LHCN-M2 (cell line): ENCODE measurements at places on chromosomes 3 and 15. TPM values are rescaled to one million over a fixed set of nuclear protein-coding genes. Genes with fewer than 3 reads are reported as not detected.

DNA sequence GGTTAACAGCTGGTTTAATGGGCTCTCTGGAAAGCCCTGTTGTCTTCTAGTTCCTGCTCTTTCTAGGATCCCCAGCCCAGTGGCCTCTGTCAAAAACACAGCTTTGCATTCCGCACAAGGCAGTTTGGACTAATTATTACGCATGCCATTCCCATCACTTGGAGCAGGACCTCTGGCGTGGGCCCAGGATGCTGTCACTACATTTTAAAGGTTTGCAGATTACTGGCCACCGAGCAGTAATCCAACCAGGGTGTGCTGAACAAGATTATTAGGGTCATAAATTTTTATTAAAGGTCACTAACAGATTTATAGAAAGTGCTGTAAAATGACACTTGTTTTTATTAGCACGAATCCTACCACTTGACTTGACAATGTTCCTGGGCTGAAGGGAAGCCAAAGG, 143.6 kb upstream of the SLC6A11 start:
- DNase-seq: no peak

- DNase-seq: peak; percentile 95
These were observed 121.0 kb downstream of the GREM1 start for GRCh38 chr15:32838820-32839219.

Gene KCNMB2
- not detected in 2 replicates for total RNA-seq

DNA sequence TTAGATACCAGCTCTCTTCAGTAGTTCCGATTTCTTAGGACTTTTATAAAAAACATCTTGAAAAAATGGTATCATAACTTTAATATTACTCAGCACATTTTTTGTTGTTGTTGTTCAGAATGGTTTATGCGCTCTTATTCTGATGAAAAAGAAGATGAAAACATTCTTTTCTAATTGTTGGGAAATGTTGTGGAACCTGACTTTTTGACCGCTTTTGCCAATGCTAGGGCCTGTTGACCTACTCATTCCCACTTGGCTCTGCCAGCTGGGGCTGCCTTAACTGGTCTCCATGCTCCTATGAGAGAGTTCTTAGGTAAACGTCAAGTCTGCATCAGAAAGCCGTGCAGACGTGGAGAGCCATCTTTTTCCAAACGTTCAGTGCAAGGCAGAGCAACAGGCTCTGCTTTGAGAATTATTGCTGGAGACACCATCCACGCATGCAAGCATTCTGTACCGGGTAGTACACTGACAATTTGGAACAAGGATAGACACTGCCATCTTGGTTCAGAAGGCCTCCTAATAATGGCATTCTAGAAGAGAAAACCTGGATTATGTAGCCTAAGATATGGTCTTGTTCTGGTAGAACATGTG, 176.8 kb downstream of the GHSR start:
- DNase-seq: no peak

Gene LMAN1L
- total RNA-seq: 0.06 TPM in 1 of 2 replicates, not detected in the other

DNA sequence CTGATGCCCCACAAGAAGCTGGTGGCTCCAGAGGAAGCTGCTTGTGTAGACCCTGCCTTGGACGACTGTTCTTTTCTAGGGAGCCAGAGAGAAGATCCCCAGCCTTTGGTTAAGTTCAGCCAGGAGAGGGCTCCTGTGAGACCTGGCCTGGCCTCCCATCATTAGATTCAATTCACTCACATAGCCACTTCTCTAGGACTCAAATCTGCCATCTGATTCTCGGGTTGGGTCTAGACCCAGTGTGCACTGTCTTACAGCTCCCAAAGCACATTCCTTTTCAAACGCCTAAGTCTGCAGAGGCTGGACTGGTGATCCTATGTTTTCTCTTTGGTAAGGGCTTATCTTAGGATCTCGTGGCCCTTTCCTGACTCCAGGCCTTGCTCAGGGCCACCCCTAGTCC, 81.7 kb upstream of the NPHP3 start:
- DNase-seq: peak; percentile 53

DNA sequence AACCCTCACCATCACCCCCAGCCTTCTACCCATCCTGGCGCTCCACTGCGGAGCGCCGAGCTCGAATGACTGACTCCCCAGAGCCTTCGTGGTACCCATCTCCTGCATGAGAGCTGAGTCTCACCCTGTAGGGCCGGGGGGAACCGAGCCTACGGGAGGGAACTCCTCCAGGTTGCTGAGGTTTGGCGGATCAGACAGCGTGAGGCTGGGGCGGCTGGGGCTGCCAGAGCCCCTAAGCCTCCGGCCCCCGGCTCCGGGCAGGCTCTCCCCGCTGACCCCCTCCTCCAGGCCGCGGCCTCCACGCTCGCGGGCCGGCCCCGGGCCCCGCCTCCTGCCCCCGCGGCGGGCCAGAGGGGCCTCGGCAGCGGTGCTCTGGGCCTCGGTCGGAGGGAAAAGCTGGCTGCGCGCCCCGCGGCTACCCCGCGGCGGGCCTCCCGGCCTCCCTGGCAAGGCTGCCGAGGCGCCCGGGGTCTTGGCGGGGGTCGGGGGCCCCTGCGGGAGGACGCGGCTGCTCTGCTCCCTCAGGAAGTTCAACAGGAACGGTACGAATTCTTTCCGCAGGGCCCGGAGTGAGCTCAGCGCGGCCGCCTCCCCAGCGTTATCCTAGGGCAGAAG, 643 bp downstream of the CDAN1 start:
- no peak for DNase-seq

GRCh38 chr15:47661661-47662180, 55.6 kb upstream of the SEMA6D start:
- no peak for DNase-seq

DNA sequence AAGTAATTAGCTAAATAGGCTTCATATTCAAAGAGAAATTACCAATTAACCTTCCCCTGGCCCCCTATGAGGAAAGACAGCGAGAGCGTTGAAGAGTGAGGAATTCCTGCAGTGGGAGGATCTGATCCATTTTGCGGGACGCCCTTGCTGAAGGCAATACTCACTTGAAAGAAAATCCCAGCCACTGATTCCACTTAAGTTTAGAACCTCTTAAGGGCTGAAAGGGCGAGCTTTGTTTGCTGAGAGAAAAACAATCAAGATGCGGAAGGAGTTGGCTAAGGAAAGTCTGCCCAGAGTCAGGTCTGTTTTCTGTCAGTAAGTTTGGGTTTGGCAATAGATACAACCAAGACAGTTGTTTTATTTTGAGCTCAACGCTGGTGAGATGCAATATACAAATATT, 102.8 kb upstream of the GBE1 start:
- DNase-seq: no peak

DNA sequence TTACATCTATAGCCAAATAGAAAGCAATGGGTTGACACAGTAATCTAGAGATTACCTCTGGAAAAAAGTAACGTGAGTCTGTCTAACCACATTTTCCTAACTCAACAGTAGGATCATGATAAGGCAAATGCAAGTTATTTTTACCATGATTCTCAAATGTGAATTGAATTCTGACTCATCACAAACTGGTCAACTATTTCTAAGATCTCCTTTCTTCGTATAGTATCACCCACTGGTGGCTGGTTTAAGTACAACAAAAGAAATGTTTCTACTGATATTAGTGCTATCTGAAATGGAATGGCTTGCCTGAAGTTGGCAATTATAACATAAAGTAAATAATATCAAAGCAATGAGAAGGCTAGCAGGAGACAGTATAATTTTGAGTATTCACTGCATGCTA, 102.2 kb downstream of the ABI3BP start:
- DNase-seq: peak; percentile 74

Gene RARRES1
- 0.26 and 0.34 TPM in 2 replicates for total RNA-seq

- no peak for DNase-seq
These were observed 820.4 kb upstream of the ALCAM start for GRCh38 chr3:104546301-104546700.
